Lung (tissue), 17 donors: ENCODE measurements at places on chromosomes 3 and 15. TPM values are rescaled to one million over a fixed set of nuclear protein-coding genes. Genes with fewer than 3 reads are reported as not detected.

The MYRIP gene
- 0.71 TPM for total RNA-seq

The MAGEL2 gene
- total RNA-seq, result 0.18 TPM

The TMC3 gene
- 0.03 TPM for total RNA-seq

The COPS2 gene
- 46.3 TPM for total RNA-seq

The SKOR1 gene
- total RNA-seq, result 0.17 TPM

The IQGAP1 gene
- 217 TPM for total RNA-seq

The CHRNA7 gene
- 1.6 TPM for total RNA-seq

The CLRN1 gene
- not detected for total RNA-seq

DNA sequence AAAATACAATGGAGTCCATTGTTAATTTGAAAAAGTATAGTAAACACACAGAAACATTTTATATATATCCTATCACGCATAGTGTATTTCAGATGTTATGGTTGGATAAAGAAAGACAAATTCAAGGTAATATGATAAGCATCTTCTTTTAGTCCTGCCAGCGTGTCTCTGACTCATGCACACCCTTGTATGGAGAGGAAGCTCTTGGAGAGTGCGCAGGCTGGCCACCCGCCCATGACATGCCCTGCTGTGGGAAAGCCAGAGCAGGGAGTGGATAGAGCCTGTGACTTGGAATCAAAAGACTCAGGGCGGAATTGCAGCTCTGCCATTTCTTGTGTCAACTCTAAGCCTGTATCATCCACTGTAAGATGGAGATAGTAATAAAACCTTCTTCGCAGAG is 23.0 kb upstream of the COPG1 start:
- no peak for DNase-seq

DNA sequence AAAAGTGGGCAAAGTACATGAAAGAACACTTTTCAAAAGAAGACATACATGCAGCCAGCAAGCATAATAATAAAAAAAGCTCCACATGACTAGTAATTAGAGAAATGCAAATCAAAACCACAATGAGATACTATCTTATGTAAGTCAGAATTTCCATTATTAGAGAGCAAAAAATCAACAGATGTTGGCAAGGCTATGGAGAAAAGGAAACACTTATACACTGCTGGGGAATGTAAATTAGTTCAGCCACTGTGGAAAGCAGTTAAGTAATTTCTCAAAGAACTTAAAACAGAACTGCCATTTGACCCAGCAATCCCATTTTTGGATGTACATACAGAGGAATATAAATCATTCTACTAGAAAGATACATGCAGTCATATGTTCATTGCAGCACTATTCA is 360.7 kb downstream of the NSUN3 start:
- no peak for DNase-seq

- peak; percentile 45 for DNase-seq
These were observed 121.6 kb downstream of the RBPMS2 start for GRCh38 chr15:64653757-64654156.

GRCh38 chr3:173920386-173920785 is 522.8 kb downstream of the NLGN1 start:
- no peak for DNase-seq

DNA sequence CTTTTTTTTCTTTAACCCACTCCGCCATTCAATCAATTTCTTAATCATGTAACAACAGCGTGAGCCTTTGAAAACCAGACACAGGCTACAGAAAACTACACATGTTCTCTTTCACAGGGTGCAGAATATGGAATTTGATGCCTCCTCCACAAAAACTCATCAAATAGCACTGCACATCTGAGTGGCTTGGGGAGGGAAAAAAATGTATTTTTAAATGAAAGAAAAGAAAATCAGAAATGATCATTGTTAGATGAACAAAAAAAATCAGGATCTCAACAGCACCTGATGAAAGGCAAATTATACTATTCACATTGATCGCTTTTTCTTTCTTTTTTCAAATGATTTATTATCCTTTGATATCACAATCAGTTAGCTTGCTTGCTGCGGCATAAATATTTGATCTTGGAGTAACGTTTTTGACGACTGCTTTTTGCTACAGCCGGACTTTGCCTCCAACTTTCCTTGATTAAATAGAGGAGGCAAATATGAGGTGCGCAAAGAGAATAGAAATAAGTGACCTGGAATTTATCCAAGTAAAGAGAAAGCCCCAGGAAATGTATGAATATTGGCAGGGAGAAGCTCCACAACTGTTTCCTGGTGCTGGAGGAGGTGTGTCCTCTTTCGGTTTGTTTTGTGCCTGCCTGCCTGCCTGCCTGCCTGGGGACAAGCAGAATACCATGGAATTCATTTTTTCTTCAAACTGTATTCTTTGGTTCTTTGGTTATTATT is 63.1 kb downstream of the EDEM1 start:
- DNase-seq, result peak; percentile 45

DNA sequence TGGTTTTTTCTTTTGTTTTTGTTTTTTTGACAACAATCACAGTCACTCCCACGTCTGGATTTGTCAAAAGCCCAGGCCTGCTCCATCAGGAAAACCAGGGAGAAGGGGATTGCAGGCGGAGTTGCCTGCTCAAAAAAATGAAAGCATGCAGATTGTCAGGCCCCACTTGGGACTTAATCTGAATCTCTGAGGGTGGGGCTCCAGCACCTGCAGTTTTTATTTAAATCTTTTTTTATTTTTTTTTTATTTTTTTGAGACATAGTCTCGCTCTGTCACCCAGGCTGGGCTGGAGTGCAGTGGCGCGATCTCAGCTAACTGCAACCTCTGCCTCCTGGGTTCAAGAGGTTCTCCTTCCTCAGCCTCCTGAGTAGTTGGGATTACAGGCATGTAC is 140.9 kb downstream of the FOXP1 start:
- DNase-seq, result no peak

- no peak for DNase-seq
These were observed 152.4 kb downstream of the TJP1 start for GRCh38 chr15:29669823-29670222.

- peak; percentile 89 for DNase-seq
These were observed 185.2 kb downstream of the MEIS2 start for GRCh38 chr15:36914960-36915808.

DNA sequence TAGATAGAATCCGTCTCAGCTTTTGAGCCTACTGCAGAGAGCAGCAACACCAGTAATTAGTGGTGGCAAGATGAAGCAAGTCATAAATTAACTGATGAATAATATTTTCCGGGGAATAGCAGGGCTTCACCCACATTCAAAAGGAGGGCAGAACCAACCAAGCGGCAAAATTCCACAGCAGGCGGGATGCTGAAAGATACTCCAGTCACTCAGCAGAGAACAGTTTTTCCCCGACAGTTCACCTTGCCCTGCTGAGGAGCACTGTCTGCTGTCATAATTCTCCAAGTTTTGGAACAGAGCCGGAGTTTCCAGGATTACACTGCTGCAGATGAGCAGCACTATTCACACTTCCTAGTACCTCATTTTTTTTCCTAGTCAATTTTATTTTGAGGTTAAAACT is 274.7 kb downstream of the CD47 start:
- no peak for DNase-seq

- no peak for DNase-seq
These were observed 1.9 kb upstream of the ULK4 start for GRCh38 chr3:41963823-41964222.

DNA sequence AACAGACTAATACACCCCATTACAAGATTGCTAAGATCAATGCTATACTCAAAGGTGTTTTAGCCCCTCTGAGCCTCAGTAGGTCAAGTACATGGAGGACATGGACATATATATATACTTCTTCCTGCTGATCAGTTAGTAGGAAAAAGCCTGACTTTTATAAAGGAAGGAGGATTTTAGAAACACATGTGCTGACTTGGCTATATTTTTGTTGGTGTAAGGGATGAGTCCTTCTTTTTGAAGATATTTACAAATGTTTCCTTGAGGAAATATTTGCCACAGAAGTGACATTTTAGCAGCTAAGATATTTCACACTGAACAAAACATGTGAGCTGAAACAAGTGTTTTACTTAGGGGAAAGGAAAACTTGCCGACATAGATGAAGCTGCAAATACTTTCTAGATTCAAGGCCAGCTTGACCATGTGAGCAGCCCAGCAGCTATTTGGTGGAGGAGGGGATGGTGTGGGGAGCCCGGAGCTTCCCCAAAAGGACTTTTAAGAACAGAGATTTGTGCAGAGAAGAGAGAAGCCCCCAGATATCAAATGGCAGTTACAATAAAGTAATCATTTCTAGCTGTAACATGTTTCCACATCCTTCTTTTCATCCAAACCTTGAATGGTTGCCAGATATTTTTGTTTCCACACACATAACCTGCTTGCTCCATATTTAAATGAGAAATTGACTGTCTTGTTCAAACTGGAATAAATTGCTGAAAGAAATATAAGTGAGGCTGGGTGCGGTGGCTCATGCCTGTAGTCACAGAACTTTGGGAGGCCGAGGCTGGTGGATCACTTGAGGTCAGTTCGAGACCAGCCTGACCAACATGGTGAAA is 111.7 kb upstream of the NR2F2 start:
- DNase-seq, result peak; percentile 29
